ENCODE measurements at places on chromosomes 3 and 15.

- DNase-seq, result peak; percentile 70
Observed at GRCh38 chr3:14467814-14468620, 65.6 kb downstream of the SLC6A6 start.

DNA sequence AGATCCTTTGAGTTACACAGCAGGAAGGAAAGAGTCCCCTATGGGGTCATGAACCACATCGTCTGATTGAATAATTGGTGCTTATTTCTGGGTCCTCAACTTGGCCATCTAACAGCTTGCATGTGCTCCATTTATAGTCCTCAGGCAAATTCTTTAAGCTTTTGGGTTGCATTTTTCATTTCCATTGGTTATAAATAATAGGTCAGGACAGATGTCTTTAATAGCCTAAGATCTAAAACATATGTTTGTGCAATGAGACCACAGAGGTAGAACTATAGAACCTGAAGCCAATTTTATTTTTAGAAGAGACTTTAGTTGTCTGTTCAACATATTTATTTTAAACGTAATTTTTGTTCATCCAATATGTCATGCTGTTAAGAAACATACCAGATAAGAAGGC is 43.2 kb downstream of the CD200R1L start:
- no peak for DNase-seq

- no peak for DNase-seq
Observed at GRCh38 chr3:190169243-190169642, 48.5 kb upstream of the P3H2 start.

DNA sequence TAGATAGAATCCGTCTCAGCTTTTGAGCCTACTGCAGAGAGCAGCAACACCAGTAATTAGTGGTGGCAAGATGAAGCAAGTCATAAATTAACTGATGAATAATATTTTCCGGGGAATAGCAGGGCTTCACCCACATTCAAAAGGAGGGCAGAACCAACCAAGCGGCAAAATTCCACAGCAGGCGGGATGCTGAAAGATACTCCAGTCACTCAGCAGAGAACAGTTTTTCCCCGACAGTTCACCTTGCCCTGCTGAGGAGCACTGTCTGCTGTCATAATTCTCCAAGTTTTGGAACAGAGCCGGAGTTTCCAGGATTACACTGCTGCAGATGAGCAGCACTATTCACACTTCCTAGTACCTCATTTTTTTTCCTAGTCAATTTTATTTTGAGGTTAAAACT is 274.7 kb downstream of the CD47 start:
- DNase-seq, result no peak

- DNase-seq, result no peak
Observed at GRCh38 chr3:85142626-85143025, 183.8 kb downstream of the CADM2 start.

GRCh38 chr15:85401108-85401774 is 20.8 kb downstream of the AKAP13 start:
- no peak for DNase-seq
